ENCODE measurements at places on chromosomes 6 and 20.

DNA sequence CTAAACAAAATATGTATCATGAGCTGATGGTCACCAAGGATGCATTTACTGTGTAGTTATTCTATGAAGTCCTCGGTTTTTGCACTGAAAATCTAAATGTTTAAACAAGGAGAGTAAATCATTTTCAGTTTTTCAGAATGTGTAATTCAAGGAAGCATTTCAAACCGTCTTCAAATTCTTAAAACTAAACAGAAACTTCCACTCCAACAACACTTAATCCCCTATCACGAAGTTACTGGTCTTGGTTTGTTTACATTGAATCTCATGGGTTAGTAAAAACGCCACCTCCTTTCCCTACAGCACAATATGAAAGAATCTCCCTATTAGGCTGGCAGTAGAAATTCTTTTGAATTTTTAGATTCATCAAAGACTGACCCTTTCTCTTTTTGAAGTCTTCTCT lies 192.9 kb downstream of the AIG1 start:
- DNase-seq, result no peak

DNA sequence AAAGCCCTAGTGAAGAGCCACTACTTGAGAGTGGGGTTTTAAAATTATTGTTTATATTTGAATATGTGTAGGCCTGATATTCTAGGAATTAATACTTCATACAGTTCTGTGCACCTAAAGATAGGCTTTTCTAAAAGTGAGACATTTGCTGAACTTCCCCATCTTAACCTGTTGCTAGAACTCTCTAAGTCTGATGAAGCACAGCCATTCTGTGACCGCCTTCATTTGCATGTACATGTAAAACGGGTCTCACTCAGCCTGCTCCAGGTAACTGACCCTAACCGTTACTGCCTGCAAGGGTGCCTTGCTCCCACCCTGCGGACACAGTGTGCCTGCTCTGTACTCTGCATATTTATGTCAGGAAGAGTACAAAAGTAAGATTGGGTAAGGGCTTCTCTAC lies 44.3 kb upstream of the IRF4 start:
- no peak for DNase-seq

DNA sequence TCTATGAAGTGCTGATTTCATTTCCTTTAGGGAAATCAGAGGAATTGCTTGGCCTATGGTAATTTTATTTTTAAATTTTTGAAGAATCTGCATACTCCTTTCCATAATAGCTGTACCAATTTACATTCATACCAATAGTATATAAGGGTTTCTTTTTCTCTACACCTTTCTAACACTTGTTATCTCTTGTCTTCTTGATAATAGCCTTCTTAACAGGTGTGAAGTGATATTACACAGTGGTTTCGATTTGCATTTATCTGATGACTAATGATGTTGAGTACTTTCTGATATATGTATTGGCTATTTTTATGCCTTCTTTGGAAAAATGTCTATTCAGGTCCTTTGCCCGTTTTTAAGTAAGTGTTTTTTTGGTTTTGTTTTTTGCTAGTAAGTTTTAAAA lies 40.8 kb downstream of the SMAP1 start:
- no peak for DNase-seq

DNA sequence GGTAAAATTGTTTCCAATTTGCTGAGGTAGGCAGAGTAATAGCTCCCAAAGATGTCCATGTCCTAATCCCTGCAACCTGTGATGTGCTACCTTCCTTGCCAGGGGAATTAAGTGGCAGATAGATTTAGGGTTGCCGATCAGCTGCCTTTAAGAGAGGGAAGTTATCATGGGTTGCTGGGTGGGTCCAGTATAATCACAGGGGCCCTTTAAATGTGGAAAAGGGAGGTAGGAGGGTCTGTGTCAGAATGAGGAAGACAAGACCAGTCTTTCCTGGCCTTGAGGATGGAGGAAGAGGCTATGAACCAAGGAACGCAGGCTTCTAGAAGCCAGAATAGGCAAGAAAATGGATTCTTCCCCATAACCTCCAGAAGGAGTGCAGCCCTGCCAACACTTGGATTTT lies 50.7 kb downstream of the CTCFL start:
- no peak for DNase-seq

GRCh38 chr6:10658910-10659698 lies 35.3 kb downstream of the C6orf52 start:
- no peak for DNase-seq

DNA sequence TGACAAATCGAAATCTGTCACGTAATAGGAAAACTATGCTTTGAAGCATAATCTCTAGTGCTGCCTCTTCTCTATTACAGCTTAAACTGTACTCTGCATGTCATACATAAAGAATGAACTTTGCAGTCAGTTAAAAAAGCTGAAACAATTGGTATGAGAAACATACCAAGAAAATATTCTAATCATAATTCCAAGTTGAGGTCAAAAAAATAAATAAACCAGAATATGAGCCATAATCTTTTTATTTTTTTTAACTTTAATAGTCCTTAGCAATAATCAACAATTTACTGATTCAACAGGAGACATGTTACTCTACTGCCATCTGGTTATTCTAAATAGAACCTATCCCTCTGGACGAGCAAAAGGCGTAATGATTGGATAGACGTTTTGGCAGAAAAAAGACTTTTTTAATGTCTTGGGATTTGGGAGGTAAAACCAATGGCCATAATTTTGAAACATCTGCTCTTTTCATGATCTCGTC lies 224.4 kb upstream of the FLRT3 start:
- DNase-seq, result no peak

DNA sequence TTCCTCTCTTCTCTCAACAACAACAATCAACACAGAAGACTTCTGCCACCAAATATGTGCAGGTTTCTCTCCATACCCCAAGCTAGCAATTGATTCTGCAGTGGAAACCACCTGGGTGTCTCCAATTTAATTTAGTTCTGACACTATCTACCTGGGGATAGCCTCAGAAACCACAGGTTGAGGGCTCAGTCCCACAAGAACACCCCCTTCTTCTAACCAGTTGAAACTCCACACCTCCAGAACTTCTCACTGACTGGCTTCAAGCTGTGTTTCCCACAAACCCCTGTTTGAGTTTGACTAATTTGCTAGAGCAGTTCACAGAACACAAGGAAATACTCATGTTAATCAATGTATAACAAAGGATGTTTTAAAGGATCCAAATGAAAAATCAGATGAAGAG lies 52.5 kb upstream of the SPTLC3 start:
- DNase-seq, result no peak

DNA sequence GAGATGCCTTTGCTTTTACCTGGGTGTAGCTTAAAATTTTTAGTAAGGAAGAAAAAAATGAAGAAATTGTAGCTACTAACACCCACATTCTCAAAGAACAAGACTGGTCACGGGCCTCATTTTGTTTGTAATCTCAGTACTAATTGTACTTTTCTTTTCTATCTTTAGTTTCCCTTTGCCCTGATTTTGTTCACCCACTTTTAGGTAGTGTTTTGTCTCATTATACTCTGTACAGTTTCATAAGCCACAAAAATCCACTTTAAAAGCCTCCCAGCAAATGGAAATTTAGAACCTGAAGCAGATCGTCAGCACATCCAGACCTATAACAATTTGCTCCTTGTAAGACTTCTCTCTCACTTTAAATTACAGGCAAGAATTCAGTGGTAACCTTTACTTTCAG lies 43.3 kb downstream of the TP53INP2 start:
- no peak for DNase-seq

DNA sequence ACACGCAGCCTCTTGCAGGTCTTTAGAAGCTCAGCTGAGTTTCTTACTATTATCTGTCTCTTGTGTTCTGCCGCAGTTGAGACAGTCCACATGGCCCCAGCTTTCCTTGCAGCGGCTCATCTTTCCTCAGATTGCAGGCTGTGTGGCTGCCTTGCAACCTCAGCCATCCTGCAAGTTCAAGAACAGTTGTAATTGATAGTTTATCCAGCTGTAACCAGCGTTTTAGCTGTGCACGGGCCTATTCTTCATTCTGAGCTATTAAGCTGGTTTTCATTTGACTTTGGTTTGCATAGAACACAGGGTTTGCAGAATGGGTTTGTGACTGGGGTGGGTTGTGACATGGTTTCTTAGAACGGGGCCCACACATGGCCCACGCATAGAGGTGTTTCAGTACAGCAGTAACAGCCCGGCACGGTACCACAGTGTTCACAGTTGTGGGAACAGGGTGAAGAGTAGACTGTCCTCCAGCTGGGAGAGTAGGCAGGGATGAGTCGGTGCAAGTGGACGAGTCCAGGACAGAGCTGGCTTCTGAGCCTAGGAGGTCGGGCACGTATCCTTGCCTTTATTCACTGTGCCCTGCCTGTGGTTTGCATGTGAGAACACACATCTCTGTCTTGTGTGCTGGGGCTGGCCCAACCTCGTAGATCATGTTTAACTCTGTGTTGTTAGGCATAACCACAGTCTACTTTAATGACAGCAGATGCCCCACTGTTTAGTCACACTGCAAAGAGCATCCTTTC lies 89.2 kb downstream of the RPP40 start:
- DNase-seq, result no peak

GRCh38 chr6:117908246-117909068 lies 1.4 kb downstream of the SLC35F1 start:
- peak; percentile 1 for DNase-seq

DNA sequence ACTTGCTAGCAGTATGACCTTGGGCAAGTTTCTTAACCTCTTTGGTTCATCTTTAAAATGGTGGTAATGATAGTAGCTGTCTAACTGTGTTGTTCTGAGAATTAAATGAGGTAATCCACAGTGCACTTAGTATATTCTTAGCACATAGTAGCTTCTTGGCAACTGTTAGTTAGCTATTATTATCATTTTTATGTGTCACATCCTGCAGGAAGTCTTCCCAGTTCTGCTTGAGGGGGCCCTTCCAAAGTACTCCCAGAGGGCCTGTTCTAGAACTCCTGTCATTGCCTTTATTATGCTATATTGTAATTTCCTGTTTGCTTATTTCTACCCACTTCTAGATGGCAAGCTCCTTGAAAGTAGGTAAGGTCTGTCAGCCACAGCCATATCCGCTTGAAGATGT lies 30.6 kb downstream of the ANKS1A start:
- DNase-seq, result no peak

DNA sequence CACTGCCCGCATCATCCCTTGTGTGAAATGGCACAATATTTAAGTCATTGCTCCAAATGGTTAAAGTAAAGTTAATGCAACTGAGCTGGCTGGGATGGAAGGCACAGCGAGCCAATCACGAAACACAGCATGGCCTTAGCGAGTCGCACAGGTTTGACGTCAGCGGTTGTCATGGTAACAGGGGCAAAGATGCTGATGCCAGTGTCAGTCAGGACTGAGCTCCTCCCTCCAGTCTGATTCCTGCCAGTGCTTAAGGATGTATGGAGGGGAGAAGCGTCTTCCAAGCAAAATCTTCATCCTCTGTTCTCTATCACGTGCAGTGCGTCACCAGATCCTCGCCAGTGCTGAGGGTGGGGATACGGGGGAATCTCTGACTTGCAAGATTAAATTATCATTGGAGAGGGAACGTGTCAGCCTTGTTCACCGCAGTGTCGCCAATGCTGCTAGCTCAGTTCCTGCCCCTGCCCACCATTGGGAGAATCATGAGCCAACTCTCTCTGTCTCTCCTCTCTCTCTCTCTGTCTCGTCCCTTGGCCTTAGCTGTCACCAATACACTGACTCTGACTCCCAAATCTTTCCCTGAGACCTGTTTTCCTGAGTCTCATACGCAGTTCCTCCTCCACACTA lies 24.5 kb downstream of the TSPYL4 start:
- peak; percentile 17 for DNase-seq

GRCh38 chr6:15730442-15730841 lies 67.6 kb upstream of the DTNBP1 start:
- DNase-seq, result no peak

GRCh38 chr20:49043000-49043399 lies 3.1 kb upstream of the CSE1L start:
- no peak for DNase-seq
